ENCODE measurements at places on chromosomes 5 and 9.

- DNase-seq = no peak
Observed at GRCh38 chr5:142872795-142873194, 102.6 kb downstream of the ARHGAP26 start.

DNA sequence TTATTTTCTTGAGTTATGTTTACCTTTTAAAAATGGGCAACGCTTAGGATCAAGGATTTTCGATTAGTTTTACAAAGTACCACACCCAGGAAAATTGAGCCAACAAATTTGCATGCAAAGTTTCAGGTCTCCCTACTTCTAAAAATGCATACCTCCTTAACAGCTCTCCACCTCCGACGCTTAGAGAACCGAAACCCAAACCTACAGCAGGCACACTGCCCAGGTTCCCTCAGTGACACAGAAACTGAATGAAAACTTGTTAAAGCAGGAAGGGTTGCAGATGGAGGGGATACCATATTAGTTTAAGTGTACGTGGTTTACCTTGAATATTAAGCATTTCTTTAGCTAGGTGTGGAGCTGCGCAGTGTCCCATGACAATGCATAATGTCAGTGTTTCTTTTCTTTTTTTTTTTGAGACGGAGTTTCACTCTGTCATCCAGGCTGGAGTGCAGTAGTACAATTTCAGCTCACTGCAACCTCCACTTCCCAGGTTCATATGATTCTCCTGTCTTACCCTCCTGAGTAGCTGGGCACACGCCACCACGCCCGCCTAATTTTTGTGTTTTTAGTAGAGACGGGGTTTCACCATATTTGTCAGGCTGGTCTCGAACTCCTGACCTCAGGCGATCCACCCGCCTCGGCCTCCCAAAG is 1.6 kb upstream of the SUB1 start:
- peak; percentile 78 for DNase-seq

DNA sequence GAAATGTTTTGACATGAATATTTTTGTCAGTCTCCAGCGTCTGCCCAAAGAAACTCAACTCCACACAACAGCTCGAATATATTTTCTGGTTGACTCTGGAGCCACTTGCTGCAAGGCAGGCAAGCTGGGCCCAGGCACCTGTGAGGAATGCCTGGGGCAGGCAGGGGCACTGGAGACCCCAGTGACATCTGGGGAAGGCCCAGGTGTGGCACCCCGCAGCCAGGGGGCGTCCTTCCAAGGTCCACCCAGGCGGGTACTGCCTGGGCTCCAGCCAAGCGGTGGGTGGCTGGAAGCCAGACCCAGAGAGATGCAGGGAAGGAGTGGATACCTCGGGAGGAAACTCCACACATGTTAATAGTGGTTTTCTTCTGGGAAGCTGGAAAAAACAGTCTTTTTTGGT is 125.9 kb downstream of the PHF2 start:
- DNase-seq = no peak

DNA sequence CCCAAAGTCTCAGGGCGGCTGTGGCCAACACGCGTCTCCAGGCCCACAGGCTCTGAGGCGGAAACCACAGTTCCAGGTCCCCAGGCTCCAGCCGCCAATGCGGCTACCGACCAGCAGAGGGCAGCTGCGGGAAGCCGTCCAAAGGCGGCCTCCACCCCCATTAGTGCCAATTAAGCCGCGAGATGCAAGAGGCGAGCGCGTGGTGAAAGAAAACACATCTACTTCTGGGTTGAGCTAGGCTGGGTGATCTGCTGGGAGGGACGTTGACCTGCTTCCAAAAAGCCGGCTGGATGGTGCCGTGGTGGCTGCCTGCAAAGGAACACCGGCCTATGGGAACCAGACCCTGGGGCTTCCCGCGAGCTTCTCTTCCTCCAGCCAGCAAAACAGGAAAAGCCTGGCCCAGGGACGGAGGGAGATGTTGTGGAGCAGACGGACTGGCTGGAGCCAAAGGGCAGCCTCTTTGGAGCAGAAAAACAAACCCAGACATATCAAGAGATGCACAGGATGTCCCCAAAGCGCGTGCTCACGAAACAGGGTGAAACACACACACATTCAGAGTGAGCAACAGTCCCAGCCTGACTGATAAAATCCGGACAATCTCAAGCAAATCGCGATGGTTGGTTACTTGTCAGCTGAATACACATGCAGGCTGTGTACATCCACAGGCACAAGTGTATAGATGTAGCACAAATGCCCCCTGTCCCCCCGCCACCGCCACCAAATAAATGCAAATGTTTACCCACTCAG is 187.1 kb upstream of the BRINP1 start:
- DNase-seq = peak; percentile 57

GRCh38 chr5:169631360-169631759 is 5.7 kb upstream of the DOCK2 start:
- no peak for DNase-seq

- DNase-seq = no peak
Observed at GRCh38 chr9:83432104-83432627, 106.0 kb downstream of the FRMD3 start.

- no peak for DNase-seq
Observed at GRCh38 chr5:93055561-93055960, 525.5 kb downstream of the NR2F1-AS1 start.

- no peak for DNase-seq
Observed at GRCh38 chr5:139193928-139194327, 4.2 kb downstream of the SIL1 start.

DNA sequence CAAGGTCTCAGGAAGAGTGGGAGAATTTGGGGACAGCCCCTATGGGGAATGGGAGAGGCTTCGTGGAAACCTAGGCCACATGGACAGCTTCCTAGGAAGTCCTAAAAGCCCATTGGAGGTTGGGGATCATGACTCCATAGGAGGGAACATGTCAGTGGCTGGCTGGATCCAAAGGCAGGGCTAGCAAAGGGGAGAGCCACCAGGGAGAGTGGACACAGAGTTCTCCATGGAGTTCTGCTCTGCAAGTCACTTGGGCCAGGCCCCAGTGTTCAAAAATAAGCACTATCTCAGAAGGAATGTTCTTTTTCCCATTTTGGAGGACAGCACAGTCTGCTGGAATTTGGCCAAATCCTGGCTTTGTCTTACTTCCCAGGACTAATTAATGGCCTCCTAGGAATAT is 140.6 kb upstream of the RAD23B start:
- DNase-seq = no peak

DNA sequence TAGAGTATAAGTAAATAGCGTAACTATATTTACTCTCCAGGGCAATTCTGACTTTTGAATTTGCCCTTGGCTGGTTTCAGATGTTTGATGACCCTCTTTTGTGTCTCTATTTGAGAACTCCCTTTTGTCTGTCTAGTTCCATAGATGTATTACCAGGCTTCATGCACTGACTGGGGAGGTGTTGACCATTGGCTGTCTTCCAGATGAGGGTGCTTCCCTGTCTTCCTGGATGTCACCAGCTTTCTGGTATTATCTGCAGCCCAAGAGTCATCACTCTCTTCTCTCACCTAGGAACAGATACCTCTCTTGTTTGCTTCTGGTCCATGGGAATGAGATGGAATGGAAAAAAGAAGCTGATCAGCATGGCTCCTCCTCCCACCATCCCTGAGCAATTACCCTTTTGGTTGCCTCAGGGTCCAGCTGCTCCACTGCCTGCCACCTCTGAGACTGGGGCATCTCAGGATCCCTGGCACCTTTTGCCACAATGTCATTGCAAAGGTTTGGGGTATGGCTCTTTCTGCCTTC is 58.7 kb upstream of the TMED7 start:
- no peak for DNase-seq

- DNase-seq = no peak
Observed at GRCh38 chr9:130453487-130453886, 8.7 kb downstream of the ASS1 start.

DNA sequence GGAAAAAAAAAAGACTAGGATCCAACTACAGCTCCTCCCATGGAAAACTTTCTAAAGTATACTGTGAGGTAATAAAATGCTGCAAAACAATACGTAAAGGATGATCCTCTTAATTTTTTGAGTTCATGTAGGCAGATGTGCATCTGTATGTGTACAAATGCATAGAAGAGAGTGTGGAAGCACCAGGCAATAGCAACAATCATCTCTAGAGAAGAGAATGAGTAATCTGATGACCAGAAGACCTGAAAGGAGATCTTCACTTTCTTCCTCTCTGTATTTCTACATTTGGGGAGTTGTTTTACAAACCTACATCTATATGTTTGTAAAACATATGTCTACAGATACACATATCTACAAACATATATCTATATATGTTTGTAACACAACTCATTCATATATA is 29.3 kb upstream of the SPDL1 start:
- no peak for DNase-seq

- DNase-seq = no peak
Observed at GRCh38 chr5:177610770-177611445, 11.0 kb downstream of the B4GALT7 start.

DNA sequence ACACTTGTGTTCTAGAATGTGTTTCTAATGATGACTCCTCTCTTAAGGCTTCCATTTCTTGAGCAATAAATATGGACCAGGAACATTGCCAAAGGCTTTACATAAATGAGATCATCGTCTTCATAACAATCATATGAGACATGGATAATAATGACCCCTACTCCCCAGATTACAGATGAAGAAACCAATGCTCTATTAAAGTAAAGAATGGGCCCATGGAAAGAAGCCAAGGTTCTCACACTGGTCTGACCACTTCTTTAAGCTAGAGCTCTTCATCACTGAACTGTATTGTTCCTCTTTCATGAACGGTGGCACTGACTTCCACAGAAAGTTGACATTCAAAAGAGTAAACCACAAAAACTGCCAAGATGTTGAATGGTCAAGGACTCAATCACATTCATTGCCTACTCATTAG is 65.3 kb downstream of the MARCHF3 start:
- no peak for DNase-seq

DNA sequence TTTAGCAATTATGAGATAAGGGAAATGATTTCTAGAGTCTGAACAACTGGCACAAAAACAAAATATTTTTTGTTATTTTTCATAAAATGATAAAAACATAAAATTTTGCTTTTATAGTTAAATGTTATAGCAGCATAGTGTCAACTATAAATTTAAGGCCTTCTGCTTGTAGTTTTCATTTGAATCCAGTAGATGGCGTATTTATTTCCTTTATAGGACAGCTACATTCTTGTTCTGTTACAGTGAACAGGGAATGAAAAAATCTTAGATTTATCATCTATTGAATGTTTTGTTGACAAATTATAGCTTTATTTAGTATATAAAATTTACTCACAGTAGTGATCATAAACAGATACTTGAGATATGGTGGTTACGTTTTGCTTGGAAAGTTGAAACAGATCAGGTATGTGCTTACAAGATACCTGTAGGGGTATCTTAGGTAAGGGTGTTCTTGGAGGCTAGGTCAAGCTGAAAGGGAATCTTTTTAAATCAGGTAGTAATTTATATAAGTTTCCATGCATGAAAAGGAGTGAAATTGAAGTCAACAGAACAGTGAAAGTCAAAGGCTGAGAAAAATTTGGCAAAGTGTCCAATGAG is 239.3 kb upstream of the GRIN3A start:
- peak; percentile 28 for DNase-seq

DNA sequence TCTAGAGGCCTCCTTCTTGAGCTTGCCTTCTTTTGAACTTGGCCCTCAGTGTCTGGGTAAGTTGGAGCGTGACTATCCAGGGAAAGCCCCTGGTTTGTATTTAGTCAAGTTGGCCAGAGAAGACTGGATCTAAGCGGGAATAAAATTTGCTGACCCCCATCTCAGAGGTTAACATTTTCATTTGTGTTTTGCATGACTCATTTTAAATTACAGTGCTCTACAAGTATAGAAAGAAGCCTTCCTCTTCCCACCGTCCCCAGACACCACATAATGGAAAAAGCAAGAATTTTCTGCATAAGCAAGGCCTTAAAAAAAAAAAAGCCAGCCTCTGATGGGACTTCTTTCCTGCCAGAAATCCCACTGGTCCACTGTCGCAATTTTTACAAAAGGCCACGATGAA is 27.2 kb downstream of the PIK3R1 start:
- no peak for DNase-seq

GRCh38 chr9:13970018-13970417 is 343.9 kb downstream of the NFIB start:
- DNase-seq = no peak

DNA sequence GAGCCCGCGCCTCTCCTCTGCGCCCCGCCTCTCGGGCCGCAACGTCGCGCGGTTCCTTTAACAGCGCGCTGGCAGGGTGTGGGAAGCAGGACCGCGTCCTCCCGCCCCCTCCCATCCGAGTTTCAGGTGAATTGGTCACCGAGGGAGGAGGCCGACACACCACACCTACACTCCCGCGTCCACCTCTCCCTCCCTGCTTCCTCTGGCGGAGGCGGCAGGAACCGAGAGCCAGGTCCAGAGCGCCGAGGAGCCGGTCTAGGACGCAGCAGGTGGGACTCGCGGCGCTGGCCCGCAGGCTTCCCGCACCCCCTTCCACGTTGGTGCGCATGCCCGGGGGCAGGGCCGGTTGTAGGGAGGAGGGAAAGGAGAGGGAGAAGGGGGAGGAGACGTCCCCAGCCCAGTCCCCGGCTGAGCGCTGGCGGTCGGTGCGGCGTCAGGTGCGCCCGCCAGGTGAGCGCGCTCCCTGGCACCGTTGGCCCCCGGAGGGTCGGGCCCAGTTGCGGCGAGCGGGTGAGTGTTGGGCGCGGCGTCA is at the start of gene OCLN:
Gene OCLN (plus strand): TSS at position 400 of the 532 bp plus-strand sequence. CDS start 11,455 bp downstream, outside the sequence.
- DNase-seq = no peak

GRCh38 chr9:114798780-114799427 is 6.9 kb downstream of the TNFSF15 start:
- no peak for DNase-seq

DNA sequence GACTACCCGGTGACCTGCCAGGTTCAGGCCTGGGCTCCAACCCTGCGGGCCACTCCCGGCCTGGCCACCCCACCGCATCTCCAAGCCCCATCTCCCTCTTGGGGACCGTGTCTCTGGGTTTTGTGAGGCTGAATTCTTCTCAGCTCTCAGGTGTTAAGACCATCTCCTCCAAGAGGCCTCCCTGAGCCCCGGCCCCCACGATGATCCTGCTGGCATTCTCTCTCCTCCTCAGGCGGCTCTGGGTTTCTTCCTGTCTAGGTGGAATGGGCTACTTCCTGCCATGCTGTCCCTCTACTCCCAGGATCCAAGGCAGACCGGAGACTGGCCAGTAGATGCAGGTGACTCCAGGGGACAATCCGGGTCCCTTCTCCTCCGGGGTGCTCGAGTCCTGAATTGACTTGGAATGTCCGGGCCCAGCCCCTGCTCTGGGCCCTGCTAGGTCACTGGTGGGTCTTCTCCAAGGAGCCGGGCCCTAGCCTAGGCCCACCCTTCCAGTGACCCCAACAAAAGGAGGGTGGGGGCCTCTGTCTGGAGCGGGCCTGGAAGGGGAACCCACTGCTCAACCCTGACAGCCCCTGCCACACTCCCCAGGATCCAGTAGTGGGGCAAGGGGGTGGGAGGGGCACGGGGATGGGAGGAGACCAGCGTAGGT is 219.8 kb downstream of the C9orf50 start:
- DNase-seq = no peak

- no peak for DNase-seq
Observed at GRCh38 chr9:4663956-4664355, 1.9 kb downstream of the PLPP6 start.

DNA sequence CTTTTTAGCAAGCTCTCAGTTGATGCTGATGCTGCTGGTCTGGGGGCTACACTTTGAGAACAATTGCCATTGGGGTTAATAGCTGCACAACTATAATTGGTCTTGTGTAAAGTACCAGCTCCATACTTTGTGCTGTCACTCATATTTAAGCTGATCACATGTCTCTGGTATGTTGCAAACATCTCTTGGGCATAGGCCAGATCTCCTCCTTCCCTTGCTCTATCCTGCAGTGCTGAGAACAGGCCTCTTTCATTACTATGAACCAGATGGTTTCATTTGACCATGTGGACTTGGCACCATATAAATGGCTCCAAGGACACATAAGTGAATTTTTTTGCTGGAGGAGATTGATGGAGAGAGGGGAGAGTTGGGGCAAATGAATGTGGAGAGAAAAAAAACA is 48.4 kb downstream of the DMRT2 start:
- no peak for DNase-seq

- DNase-seq = no peak
Observed at GRCh38 chr5:178580271-178580955, 9.8 kb downstream of the COL23A1 start.

All from OCI-LY7 (cell line).